Activated T-cell treated with anti-CD3 and anti-CD28 coated beads for 1 hour (primary cell): ENCODE measurements at places on chromosomes 6 and 20.

DNA sequence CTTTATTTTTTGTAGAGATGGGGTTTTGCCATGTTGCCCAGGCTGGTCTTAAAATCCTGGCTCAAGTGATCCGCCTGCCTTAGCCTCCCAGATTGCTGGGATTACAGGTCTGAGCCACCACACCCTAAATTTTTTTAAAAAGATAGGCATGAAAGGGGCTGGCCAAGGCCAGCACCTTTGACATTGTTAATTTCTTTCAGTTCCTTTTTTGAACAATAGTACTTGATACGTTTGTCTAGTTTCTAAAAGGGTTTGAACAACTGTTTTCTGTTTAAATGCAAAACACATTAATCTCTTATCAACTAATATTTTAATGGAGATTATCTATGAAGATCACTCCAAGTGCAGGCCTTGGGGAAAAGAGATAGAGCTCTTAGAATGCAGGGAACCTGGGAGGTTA is 37.6 kb upstream of the PTPRK start:
- DNase-seq = no peak

DNA sequence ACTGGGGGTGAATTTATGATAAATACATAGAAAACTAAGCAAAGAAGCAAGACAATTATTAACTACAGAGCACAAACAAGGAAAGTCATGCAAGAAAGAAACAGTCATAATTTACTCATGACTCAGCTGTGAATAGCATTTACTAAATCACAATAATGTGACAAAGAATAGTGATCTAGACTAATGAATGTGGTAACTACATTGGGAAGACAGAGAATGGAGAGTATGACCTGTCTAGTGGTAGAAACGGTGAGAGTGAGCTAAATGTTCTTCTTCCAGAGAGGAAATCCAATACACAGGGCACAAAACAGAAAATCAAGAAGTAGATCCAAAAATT is 153.5 kb upstream of the DST start:
- no peak for DNase-seq

GRCh38 chr6:89952105-89952671 is 57.9 kb downstream of the GJA10 start:
- no peak for DNase-seq

GRCh38 chr20:58894652-58895447 is 42.3 kb downstream of the GNAS start:
- no peak for DNase-seq

DNA sequence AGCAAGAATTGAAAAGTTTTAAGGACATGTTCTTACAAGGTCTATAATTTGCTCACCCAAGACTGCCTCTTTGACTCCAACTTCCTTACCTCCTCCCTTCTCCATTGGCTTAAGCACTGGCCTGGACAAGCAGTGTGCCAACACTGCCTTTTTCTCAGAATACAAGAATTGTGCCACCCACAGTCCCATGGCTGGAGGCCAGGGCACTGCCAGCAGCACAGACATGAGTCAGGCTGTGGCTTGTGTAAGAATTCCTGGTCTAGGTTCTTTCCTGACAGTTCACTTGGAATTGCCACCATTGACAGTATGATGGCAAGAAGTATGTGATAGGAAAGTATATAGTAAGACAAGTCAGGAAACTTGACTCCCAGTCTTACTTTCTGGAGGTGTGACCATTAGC is 202.7 kb upstream of the MARCKS start:
- DNase-seq = no peak

DNA sequence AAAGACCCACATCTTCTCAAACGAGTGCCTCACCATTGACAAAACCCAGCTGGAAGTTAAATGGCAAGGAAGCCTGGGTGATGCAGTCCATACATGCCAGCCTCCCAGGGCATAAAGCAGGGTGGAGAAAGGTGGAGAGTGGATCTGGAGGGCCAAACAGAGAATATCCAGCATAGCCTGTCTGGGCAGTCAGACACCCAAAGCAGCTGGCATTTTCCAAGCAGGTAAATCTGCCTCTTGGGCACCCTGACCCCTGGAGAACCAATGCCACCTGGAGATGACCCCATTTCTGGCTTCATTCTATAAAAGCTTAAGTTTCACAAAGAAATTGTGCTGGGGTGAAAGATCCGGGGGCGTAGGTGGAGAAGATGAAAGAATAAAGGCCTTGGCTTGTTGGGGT is 5.1 kb upstream of the SRPK1 start:
- no peak for DNase-seq

- DNase-seq = no peak
Measured at GRCh38 chr6:138719744-138720143, 53.8 kb upstream of the CCDC28A start.

DNA sequence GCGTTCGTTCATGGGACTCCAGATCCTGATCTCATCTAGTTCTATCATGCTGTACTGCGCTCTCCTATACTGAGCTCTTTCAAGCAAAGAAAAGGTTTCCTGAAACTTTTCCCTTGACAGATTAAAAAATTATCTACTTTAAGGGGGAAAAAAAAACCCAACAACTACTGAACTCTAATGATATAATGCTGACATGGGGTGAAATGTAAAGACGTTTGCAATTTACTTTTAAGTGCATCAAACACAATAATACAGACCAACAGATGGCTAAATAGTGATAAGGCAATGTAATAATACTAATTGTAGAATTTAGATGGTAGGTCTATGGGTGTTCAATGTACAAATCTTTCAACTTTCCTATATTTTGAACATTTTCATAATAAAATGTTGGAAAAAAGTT is 16.4 kb downstream of the TOMM34 start:
- DNase-seq = no peak

DNA sequence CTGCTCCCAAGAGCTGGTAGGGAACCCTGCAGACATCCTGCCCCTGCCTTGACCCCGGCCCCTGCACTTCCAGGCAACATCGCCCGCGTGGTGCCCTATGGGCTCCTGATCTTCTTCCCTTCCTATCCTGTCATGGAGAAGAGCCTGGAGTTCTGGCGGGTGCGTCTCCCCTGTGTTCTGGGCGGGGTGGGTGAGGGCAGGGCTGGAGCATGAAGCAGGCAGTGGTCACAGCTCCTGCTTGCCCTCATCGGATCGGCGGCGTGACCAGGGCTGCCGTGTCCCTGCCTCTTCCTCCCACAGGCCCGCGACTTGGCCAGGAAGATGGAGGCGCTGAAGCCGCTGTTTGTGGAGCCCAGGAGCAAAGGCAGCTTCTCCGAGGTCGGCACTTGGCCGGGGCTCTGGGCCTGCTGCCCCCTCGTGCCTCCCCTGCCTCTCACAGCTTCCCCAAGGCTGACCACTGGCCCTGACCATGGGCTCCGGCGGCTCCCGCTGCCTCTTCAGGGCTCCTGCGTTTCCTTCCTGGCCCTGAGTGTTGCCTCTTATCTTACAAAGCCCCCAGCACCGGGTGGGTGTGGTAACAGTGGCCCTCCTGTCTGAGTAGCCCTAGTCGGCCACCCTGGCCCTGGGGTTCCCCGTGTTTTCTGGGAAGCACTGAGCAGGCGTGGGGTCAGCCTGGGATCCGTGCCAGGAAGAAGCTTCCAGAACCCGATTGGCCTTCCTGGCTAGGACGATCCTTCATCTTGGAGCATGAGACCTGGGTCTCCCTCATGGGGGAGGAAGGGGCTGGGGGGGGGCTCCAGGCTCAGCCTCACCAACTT is 8.0 kb upstream of the TNFRSF6B start:
- no peak for DNase-seq

DNA sequence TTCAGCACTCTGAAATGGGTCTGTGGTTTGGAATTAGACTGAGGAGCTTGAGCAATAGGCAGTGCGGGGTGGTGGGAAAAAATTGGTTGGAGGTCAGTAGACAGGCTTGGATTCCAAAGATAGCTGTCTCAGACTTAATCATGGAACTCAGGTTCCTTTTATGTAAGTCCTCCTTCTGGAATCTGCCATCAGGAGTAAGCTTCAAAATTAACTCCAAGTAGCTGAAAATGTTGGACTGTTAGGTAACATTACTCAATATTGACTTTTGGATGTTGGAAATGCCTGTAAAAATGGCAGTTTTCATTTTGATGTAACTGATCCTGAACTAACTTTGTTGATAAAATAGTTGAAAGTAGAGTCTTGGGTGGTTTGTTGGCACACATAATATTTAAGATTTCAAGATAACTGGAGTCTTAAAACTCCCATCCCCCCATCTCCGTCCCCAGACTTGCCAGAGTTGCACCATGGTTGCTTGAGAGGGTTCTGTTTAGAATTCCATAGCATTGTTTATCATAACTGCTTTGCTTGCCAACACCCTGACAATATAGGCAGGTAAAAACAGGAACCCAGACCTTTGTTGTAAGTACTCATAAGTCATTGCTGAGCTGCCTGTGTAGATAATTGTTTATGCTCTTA is 83.0 kb downstream of the PHF20 start:
- no peak for DNase-seq

DNA sequence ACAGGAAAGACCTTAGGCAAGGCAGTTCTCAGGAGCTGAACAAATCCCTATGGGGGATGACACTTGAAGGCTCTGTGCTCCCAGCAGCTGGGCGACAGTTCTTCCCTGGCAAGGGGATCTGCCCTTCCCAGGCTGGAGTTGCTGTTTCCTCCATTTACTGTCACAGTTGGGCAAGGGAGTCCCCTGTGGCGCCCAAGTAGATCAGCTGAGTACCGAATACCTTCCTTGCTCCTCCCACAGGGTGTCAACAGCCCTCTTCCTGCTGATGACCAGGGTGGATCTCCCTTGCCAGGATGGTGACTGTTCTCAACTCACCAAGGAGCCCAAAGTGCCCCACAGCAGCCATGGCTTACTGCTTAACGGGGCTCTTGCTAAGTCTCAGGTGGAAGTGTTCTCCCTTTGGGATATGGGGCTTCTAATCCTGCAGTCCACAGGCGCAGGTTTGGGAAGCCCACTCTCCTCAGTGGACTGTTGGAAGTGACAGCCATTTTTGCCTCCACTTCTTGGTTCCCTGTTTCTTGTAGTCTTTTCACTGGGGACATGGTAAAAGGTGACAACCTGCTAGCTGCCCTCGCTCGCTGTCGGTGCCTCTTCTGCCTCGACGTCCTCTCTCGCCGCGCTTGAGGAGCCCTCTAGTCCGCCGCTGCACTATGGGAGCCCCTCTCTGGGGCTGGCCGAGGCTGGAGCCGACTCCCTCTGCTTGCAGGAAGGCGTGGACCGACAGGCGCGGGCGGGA is 5.7 kb upstream of the PSMG4 start:
- no peak for DNase-seq

- no peak for DNase-seq
Measured at GRCh38 chr6:89987830-89988229, 93.6 kb downstream of the GJA10 start.

GRCh38 chr6:156348424-156348823 is 428.8 kb upstream of the ARID1B start:
- no peak for DNase-seq

DNA sequence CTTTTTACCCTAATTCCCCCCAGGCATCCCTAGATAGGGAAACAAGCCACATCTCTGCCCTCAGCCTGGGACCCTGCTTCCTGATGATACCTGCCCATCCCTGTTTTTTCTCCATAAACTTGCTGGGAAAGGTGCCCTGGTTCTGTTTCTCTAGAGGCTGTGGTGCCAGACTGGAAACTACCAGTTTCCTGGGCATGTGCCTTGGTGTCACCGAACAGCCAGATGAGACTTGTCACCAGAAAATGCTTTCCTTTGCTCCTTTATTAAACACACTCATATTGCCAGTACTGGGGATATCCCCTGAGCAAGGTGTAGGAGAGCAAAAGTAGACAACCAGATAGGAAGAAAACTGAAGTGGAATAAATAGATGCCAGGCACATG is 16.8 kb downstream of the SRSF3 start:
- no peak for DNase-seq

DNA sequence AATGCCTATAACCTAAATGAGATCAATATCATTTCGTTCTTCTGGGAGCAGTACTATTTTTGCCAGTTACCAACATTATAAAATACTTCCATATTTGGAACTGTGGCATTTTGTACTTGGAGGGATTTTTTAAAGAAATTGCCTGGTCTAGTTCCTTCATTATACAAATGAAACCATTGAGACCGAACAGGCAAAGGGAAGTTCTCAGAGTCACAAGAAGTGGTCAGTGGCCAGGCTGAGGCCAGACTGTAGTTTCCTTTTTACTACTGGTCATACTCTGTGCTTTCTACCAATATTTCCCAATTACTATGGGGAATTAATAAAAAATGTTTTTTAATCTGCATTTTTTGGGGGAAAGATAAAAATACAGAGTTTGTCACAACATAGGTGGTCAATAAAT is 332.0 kb downstream of the NRN1 start:
- DNase-seq = no peak

- no peak for DNase-seq
Measured at GRCh38 chr6:163579880-163580295, 165.4 kb downstream of the QKI start.

DNA sequence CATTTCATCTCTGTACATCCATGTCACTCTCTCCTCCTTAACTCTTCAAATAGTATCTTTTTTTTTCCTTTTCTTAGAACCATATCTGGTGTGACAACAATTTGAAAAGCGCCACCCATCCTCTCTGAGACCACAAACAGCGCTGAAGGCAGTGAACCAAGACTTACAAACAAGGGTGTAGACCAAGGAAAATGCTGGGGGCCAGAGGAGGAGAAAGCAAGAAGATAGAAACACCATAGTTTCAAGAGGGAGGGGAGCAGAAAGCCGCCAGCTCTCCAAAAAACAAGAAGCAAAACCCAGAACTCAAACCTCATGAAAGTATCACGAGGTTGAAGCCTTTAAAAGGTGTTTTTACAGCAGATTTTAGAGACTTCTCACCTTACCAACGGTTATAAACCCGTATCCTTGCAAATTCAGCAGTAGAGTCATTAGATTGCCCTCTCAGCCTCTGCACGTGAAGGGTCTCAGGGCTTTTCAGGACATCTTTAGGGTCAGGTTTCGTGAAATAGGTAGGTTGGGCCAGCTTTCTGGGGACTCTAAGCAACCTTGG is 13.3 kb upstream of the RIPOR2 start:
- DNase-seq = no peak
